ENCODE measurements at places on chromosomes 16 and 17.

- DNase-seq: no peak
These were observed 37.8 kb upstream of the ASIC2 start for GRCh38 chr17:33330877-33331276.

DNA sequence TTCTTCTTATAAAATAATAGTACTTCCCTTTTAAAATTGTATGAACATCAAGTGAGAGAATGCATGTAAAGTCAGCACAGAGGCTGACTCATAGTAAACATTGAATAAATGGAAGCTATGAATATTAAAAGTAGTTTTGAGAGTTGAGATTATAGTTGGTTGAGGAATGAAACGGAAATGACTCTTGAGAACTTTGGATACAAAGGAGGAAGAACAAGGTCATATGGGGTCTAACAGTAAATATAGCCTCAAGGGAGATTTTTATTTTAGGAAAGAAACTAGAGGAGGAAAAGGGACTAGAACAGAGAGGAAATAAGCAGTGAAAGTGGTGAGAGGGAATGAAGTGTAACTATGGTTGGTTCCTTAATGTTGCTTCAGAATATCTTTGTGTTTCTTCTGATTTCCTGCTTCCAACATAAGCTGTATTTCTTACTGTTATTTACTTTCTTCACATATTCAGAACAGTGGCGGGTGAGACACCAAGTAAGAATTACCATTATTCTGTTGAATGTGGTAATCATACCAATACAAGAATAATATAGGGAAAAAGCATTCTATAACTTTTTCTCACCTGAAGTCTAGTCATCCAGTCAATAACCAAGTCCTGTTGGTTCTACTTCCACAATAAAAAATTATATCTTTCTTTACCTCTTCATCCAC is 165.1 kb downstream of the CHD9 start:
- DNase-seq: peak; percentile 37

- DNase-seq: no peak
These were observed 99.3 kb downstream of the NDE1 start for GRCh38 chr16:15749371-15749770.

DNA sequence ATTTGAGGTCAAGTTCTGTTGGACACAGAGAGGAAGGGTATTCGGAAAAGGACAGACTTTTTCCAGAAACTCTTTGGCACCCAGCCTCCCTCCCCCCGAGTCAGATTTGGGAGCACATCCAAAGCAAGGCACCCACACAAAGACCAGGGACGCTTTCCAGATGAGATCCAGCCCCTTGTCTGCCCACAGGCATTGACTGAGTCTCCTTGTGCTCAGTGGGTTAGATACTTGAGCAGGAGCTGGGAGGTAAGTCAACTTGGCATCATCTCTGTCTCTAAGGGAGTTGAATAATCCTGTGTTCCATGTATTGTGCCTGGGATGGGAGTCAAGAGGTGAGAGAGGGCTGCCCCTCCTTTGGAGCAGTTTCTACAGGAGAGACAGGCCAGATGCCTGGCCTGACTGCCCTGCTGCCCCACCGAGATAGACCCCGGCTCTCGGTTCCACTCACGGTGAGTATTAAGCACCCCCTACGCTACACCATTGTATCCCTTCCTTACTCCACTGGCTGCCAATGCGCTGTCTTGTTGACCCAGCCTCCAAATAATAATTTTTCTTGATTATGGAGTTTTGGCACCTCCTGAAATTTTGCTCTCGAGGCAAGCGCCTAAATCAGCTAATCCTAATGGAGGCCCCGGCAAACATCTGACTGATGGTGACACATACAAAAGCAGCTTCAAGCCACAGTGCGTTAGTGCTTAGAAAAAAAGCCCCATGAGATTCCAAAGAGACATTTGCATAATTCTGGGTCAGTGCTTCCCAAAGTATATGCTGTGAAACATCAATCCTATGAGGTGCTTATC is 29.6 kb upstream of the MAP3K14 start:
- no peak for DNase-seq

GRCh38 chr17:7817643-7817964 is 16.4 kb upstream of the KDM6B start:
- no peak for DNase-seq

DNA sequence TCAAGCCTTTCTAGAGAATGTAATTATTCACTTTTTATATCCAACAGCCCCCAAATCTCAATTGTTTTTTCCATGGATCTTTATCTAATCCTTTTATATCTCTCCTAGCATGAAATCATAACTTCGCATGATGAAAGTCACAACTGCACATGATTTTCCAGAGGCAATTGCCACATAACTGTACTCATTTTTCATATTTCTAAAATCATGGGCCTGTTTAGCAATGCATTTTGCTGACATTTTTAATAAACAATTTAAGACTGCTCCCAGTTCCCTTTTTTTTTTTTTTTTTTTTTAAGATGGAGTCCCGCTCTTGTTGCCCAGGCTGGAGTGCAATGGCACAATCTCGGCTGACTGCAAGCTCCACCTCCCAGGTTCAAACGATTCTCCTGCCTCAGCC is 83.5 kb downstream of the VMP1 start:
- DNase-seq: peak; percentile 66

DNA sequence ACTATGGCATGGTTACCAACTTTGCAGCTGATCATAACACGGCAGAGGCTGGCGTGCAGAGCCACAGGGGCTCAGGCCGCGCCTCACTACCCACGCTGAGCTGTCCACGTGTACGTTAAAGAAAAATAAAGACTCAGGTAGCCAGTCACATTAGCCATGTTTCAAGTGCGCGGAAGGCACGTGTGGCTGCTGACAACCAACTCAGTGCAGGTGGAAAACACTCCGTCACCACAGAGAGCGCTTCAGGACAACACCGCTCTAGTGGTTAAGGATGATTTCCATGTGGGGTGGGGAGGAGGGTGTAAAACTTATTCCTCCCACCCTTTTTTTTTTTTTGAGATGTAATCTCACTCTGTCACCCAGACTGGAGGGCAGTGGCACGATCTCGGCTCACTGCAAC is 33.8 kb downstream of the ZCCHC14 start:
- no peak for DNase-seq

Data from adipocyte (in vitro differentiated cells).